ENCODE measurements at places on chromosomes 4 and X.

DNA sequence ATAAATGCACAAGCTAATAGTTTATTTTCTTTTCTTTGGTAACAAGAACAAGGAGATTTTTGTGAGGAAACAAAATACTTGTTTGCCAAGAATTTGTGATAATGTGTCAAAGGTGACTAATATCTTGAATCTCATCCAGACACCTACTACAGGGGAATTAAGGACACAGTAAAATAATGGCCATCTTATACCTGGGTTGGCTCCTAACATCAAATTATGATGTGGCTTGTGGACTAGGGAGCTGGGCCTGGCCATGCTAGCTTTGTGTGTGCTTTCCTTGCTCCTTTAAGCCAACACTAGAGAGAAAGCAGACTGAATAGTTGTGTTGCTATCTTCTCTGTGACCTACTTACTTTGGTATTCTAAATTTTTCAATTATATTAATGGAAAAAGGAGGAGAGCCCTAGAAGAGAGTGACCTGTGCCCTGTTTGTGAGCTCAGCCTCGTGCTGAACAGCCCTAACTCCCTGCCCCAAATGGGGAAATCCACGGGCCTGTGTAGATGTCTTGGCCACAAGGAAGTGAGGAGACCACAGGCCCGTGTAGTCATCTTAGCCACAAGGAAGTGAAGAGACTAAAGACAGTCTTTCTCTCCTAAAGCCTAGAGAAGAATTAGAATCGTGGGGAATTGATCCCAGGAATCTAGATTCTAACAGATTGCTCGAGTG, 23.3 kb downstream of the ARHGAP24 start:
- DNase-seq: peak; percentile 44

GRCh38 chr4:1036976-1037810, 25.8 kb downstream of the FGFRL1 start:
- no peak for DNase-seq

DNA sequence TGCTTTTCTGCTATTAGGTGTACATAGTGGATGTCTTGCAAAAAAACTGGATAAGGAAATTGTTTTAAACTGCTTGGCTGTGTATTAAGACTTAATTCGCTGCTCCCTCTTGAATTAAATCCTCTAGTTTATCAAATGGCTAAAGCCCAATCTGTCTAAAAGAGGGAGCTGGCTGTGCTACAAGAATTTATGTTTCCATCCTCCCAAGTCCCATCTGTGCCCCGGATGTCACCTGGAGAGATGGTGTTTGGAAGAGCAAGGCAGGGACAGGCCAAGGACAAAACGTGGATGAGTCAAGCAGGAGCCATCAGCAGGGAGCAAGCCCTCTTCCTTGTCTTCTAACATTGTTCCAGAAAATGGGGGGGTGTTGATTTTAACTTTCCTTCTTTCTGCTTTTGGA, 171.3 kb upstream of the LCORL start:
- DNase-seq: no peak

- DNase-seq: no peak
These were observed 1161.4 kb upstream of the PCDH7 start for GRCh38 chr4:29558789-29559188.

Data from head of caudate nucleus (tissue), 42 donors.